Heart left ventricle (tissue), 16 donors: ENCODE measurements at places on chromosomes 12 and 14. TPM values are rescaled to one million over a fixed set of nuclear protein-coding genes. Genes with fewer than 3 reads are reported as not detected.

The PLXNC1 gene
- total RNA-seq = 2.9 TPM

The FAM186B gene
- total RNA-seq = 0.35 TPM

- no peak for DNase-seq
These were observed 17.4 kb downstream of the P2RX4 start for GRCh38 chr12:121227294-121227693.

The RIMBP2 gene
- total RNA-seq = not detected

GRCh38 chr12:62785941-62786559 lies 148.9 kb downstream of the PPM1H start:
- peak; percentile 73 for DNase-seq

- DNase-seq = no peak
These were observed 117.5 kb downstream of the UNC79 start for GRCh38 chr14:93548102-93548843.

GRCh38 chr12:114361545-114361944 lies 44.4 kb downstream of the TBX5 start:
- no peak for DNase-seq

- DNase-seq = no peak
These were observed 60.0 kb upstream of the HMGA2 start for GRCh38 chr12:65764325-65764724.

DNA sequence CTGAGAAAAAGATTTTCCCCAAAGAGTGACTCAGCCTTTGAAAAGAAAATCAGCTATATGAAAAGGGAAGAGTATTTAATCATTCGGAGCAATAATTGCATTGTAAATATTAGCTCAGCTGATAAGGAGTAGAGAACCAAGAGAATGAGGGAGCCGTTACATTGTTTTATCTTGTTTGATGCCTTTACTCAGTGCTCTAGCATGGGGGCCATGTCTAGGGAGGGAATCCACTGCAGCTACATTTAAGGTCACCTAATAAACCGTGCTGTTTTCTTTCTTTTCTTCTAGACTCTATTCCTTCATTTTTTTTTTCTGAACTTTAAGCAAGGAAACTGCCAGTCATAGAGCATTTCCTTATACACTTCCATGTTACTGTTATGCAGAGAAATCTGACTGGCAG lies 447.0 kb downstream of the DIO2 start:
- no peak for DNase-seq

The DEPDC4 gene
- not detected for total RNA-seq

- peak; percentile 32 for DNase-seq
These were observed 66.9 kb downstream of the ANKS1B start for GRCh38 chr12:99917711-99918402.

The LRRIQ1 gene
- not detected for total RNA-seq

- no peak for DNase-seq
These were observed 336.2 kb downstream of the DPF3 start for GRCh38 chr14:72557671-72558070.

- DNase-seq = no peak
These were observed 42.2 kb upstream of the PTGR2 start for GRCh38 chr14:73809391-73809790.

- DNase-seq = no peak
These were observed 34.9 kb downstream of the PDE3A start for GRCh38 chr12:20403230-20403629.

DNA sequence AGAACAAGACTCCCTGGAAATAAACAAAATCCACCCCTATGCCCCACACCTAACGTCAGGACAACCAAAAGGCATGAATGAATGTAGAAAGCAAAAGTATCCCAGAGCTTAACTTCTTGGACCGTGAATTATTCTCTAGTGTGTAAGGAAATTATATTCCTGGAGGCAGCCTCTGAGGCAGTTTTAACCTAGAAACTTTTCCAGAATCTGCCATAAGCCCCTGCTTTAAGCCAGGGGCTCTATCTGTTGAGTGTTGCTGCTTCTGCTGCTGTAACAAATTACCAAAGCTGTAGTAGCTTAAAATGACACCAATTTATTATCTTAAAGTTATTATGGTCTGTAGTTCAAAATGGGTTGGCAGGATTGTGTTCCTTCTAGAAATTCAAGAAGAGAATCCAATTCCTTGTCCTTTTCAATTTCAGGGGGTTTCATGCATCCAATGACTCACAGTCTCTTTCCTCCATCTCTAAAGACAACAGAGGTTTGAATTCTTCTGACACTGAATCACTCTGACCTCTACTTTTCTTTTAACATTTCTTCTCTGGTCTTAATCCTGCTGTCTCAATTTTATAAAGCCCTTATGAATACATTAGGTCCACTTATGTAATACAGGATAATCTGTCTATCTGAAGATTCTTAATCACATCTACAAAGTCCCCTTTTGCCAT lies 242.7 kb downstream of the ATXN7L3B start:
- DNase-seq = no peak

GRCh38 chr14:23430723-23431085 lies 4.8 kb downstream of the MYH7 start:
- DNase-seq = peak; percentile 21

GRCh38 chr12:67689385-67689784 lies 40.8 kb downstream of the DYRK2 start:
- DNase-seq = no peak

DNA sequence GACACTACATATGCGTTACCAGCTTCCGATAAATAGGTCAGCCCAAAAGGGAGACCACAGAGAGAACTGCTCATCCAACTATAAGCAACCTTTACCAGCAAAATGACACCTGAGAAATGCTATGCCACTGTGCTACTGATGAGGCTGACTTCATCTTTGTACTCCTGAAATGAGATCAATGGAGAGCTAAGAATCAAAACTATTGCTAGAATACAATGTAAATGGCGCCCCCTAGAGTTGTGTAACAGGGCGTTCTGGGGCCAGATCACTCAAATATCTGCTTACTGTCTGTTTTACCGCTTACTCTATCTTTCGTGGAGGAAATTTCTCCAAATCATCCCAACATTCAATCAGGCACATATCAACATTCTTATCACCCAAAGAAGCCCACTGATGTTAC lies 4.6 kb downstream of the ZNF384 start:
- DNase-seq = no peak
